Activated T-helper 2 cell treated with anti-CD3 and anti-CD28 coated beads, Interferon-gamma antibody, Interleukin-2, Interleukin-4, amounts not matched to agents 10 μg/mL and 5 μg/mL and 100 μg/mL, durations not matched to agents 14 hours and 24 hours and 36 hours (primary cell): ENCODE measurements at places on chromosomes 12 and 14.

DNA sequence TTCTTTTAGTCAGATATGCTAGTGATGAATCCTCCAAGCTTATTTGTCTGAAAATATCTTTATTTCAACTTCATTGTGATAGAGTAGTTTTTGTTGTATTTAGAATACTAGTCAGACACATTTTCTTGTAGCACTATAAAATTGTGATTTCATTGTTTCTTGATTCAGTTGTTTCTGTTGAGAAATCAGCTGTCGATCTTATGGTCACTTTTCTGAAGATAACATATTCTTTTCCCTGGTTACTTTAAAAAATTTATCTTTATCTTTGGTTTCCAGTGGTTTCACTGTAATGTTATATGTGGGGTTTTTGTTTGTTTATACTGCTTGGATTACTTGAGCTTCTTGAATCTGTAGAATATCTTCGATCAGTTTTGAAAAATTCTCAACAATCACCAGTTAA lies 426.1 kb downstream of the SOX5 start:
- no peak overlapping the region for H3K27ac ChIP-seq
- H3K36me3 ChIP-seq: no peaks in the 10 kb centered on the region
- no peaks in the 10 kb centered on the region for H3K27me3 ChIP-seq
- no peak for DNase-seq

GRCh38 chr14:92922155-92922735 lies 705 bp upstream of the CHGA start:
- no peaks in the 10 kb centered on the region for H3K4me1 ChIP-seq
- H3K27me3 ChIP-seq: peaks cover 4% of the 10 kb centered on the region
- H3K36me3 ChIP-seq: no peaks in the 10 kb centered on the region

GRCh38 chr12:65560286-65560685 lies 264.0 kb upstream of the HMGA2 start:
- DNase-seq: no peak
- H3K27me3 ChIP-seq: peaks cover 5% of the 10 kb centered on the region
- H3K36me3 ChIP-seq: no peaks in the 10 kb centered on the region
- no peak overlapping the region for H3K4me3 ChIP-seq

GRCh38 chr14:102565331-102565887 lies 27.0 kb upstream of the RCOR1 start:
- H3K27me3 ChIP-seq: no peaks in the 10 kb centered on the region
- no peaks in the 10 kb centered on the region for H3K36me3 ChIP-seq
- DNase-seq: no peak
- H3K27ac ChIP-seq: no peak overlapping the region
- H3K4me1 ChIP-seq: peaks cover 12% of the 10 kb centered on the region
- H3K4me3 ChIP-seq: no peak overlapping the region

DNA sequence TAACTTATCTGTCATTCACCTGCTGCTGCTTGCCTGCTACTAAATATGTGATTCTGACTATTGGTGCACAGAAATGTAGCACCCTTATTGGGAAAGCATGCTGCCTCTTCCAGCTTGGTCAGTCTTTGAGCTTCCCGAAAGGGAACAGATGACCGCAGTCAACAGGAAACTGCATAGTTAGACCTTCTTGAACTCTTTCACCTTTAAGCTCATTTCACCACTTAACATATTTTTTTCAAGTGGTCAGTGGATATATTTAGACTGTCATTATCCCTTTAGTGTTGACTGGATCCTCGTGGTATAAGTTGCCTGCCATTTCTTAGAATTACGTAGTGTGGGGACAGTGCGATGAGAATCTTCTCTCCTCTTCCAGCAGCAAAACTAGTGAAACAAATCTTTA lies 224.9 kb downstream of the FBXL14 start:
- H3K4me1 ChIP-seq: no peaks in the 10 kb centered on the region
- H3K4me3 ChIP-seq: no peak overlapping the region
- no peaks in the 10 kb centered on the region for H3K36me3 ChIP-seq
- no peak overlapping the region for H3K27ac ChIP-seq
- DNase-seq: no peak
- no peaks in the 10 kb centered on the region for H3K27me3 ChIP-seq

- DNase-seq: no peak
- H3K36me3 ChIP-seq: no peaks in the 10 kb centered on the region
- H3K27ac ChIP-seq: no peak overlapping the region
- no peak overlapping the region for H3K4me3 ChIP-seq
- H3K4me1 ChIP-seq: peaks cover 9% of the 10 kb centered on the region
These were observed 4.2 kb upstream of the FGF6 start for GRCh38 chr12:4449851-4450221.

GRCh38 chr12:61846765-61847164 lies 413.4 kb upstream of the USP15 start:
- H3K27me3 ChIP-seq: no peaks in the 10 kb centered on the region
- DNase-seq: no peak
- no peaks in the 10 kb centered on the region for H3K36me3 ChIP-seq
- H3K27ac ChIP-seq: no peak overlapping the region
- no peak overlapping the region for H3K4me3 ChIP-seq
- H3K4me1 ChIP-seq: no peaks in the 10 kb centered on the region

DNA sequence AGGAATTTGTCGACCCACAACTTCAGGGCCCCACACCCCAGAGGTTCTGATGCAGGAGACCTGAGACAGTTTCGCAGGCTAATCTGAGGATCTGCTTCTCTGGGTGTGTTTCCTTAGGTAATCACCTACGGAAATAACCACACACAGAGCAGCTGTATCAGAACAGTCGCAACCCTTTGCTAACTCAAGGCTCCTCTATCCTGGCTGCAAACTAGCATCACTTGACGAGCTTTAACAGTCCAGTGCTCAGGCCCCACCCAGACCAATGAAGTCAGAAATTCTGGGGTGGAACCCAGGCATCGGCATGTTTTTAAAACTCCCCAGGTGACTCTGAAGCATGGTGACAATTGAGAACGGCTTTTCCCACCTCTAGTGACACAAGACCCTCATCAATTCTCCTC lies 20.7 kb downstream of the SLC7A7 start:
- no peak overlapping the region for H3K4me3 ChIP-seq
- H3K36me3 ChIP-seq: no peaks in the 10 kb centered on the region
- H3K27me3 ChIP-seq: peaks cover 20% of the 10 kb centered on the region

GRCh38 chr12:93466625-93467350 lies 526 bp upstream of the MRPL42 start:
- no peaks in the 10 kb centered on the region for H3K27me3 ChIP-seq
- peak overlapping the region; percentile 86 for H3K4me3 ChIP-seq
- peak overlapping the region; percentile 86 for H3K27ac ChIP-seq
- DNase-seq: no peak
- peaks cover 26% of the 10 kb centered on the region for H3K4me1 ChIP-seq

GRCh38 chr14:20391505-20391904 lies 21.8 kb downstream of the TEP1 start:
- no peak overlapping the region for H3K4me3 ChIP-seq
- no peak for DNase-seq
- H3K4me1 ChIP-seq: no peaks in the 10 kb centered on the region
- no peak overlapping the region for H3K27ac ChIP-seq
- peaks cover 57% of the 10 kb centered on the region for H3K36me3 ChIP-seq
